ENCODE measurements at places on chromosomes 4 and X.

DNA sequence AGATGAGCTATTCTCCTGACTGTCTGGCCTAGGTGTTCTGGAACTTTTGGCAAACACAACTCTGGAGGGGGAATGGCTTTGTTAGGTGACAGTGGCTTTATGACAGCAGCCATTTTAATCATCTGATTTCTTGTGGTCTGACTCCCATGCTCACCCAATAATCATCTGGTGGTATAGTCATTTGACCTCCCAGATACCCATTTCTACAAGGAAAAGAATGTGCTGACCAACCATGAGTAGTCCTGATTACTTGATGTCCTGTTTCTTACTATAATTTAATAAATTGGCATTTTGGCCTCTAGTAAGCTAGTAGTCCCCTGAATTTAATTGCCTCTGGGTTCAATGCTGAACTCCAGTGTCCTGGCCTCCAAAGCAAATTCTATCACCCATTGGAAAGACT lies 109.9 kb upstream of the DUSP21 start:
- DNase-seq, result no peak

DNA sequence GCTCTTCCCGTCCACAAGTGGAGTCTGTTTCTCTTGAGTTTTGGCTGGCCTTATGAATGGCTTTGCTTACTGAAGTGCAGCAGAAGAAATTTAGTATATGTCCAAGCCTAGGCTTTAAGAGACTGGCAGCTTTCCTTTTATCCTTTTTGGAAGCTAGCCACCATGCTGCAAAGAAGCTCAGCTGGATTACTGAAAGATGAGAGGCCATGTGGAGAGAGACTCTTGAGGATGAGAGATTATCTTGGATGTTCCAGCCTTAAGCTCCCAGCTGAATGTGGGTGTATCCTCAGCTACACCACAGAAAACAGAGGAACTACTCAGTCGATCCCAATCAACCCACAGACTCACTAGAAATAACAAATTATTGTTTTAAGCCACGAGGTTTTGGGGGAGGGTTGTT lies 12.5 kb downstream of the CCNG2 start:
- DNase-seq, result no peak

DNA sequence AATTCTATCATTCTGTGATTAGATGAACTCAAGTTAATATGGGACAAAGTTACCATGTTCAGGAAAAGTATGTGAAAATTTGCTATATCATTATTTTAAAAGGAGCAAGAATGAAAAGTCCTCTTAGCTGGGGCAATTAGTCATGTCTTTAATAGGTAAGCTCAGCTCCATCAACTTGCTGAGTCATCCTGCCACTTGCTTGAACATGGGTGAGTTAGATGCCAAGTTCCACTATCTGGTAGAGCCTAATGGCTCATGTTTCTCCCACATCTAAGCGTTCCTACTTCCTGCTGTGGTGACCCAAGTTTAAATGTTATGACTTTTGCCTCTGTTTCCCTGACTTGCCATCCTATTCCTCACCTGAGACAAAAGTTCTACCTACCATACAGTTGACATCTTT lies 276.8 kb downstream of the ZNF674 start:
- DNase-seq, result no peak

- no peak for DNase-seq
These were observed 118.3 kb downstream of the SORBS2 start for GRCh38 chr4:185693548-185694215.

- no peak for DNase-seq
These were observed 128.2 kb downstream of the ASMT start for GRCh38 chrX:1743105-1743504.

- DNase-seq, result no peak
These were observed 87.0 kb downstream of the NKX6-1 start for GRCh38 chr4:84412062-84412461.

- DNase-seq, result no peak
These were observed 76.5 kb downstream of the PSAPL1 start for GRCh38 chr4:7358100-7358735.

- DNase-seq, result no peak
These were observed 432.5 kb upstream of the FGF16 start for GRCh38 chrX:77014377-77015372.

DNA sequence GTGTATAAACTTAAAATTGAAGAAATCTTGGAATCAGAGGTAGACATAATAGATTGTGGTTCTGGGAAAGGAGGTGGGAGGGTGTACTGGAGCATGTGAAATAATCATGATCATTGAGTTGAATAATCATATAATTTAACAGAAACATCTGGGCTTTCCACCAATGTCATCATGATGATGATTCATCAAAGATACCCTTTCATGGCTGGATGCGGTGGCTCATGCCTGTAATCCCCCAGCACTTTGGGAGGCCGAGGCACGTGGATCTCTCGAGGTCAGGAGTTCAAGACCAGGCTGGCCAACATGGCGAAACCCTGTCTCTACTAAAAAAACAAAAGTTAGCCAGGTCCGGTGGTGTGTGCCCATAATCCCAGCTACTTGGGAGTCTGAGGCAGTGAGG lies 6.7 kb upstream of the RUFY3 start:
- DNase-seq, result no peak

DNA sequence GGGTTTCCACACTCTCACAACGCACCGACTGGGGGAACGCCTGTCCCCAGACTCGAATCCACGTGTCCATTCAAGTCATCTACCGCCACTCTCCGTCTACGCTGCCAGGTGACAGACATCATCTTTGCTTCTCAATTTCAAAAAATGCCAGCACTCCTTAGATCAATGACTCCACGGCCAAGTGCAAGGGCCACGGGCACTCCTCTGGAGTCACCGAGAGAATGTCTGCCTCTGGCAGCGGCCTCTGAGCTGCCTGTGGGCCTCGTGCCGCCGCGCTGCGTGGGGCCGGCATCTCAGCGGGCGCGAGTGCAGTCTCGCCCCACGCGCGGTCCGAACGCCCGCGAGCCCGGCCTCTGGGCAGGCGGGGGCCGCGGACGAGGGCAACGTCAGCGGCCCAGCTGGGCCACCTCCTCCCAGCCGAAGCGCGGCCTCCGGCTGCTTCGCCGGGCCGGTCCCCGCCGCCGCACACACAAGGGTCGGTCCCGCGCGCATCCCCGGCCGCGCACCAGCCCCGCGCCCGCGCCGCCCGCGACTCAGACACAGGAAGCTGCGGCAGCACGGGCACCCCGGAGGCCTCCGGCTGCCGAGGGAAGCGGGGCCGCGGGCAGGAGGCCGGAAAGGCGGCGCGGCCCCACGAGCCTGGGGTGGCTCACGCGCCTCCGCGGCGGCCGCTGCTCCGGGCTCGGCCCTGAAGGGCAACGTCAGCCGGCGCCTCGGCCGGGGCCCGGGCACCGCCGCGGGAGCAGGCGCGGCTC lies 450 bp downstream of the ACSL1 start:
- no peak for DNase-seq

GRCh38 chrX:133297284-133297683 lies 79.1 kb upstream of the TFDP3 start:
- no peak for DNase-seq

DNA sequence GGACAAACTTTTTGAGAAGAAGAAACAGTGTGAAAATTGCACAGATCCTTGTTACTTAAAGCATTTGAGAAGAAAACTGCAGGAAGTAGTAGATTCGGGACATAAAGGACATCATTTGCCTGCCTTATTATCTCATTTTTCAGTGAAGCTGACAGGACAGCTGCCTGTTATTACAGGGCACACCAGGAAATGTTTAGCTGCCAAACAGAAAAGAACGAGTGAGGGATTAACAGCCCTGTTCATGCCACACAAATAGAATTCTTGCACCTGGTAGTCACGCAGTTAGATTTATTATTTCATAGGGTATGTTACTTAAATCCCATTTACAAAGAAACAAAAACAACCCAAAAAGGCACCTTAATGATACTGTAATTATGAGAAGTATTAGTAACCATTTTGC lies 100.6 kb downstream of the CHIC2 start:
- no peak for DNase-seq

- DNase-seq, result no peak
These were observed at the start of gene C1QTNF7 for GRCh38 chr4:15427701-15428100. TSS of gene C1QTNF7 (plus strand) at chr4:15428033. CDS start at chr4:15435744, 7,711 bp downstream.

DNA sequence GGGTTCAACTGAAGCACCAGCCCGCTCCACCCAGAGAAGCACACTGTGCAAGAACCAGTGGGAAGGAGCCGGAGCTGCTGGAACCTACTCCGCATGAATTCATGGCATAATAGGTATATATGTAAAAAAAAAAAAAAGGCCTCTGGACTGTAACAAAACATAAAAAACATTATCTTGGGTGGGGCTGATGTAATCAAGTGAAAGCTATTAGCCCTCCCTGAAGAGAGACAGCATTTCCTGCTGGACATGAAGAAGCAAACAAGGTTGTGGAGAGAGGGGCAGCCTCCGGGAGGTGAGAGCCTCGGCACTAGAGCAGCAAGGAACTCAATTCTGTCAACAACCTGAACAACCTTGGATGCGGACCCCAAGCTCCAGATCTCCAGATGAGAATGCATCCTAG lies 50.7 kb downstream of the PLAC1 start:
- no peak for DNase-seq

- no peak for DNase-seq
These were observed 62.5 kb downstream of the KIAA0232 start for GRCh38 chr4:6845027-6845426.

- DNase-seq, result no peak
These were observed 547.0 kb downstream of the ARAP2 start for GRCh38 chr4:35697210-35697736.

- DNase-seq, result no peak
These were observed 1226.2 kb upstream of the TENM3 start for GRCh38 chr4:181017038-181017437.

DNA sequence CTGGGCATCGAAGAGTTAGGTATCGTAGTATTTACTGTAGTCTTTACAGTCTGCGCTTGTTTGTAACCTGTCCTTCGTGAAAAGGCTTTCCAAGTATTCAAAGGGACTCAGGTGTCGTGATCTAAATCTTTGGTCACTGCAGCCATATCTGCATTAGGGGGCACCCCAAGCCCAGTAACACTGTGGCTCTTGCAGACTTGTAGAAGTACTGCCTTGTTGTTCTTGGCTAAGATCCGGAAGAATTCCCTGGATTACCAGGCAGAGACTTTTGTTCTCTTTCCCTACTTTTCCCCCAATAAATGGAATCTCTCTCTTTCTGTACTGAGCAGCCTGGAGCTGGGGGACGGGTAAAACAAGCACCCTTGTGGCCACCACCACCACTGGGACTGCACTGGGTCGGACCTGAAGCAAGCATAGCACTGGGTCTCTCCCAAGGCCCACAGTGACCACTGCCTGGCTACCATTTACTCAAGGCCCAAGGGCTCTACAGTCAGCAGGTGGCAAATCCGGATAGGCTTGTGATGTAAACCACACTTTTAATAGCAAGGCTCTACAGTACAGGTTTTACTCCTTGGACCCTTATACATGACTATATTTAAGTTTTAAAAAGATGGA lies 12.0 kb downstream of the CXorf58 start:
- no peak for DNase-seq

- DNase-seq, result no peak
These were observed 233.8 kb upstream of the CPEB2 start for GRCh38 chr4:14768449-14768848.

GRCh38 chr4:99404595-99405287 lies 30.4 kb downstream of the ADH7 start:
- DNase-seq, result no peak

DNA sequence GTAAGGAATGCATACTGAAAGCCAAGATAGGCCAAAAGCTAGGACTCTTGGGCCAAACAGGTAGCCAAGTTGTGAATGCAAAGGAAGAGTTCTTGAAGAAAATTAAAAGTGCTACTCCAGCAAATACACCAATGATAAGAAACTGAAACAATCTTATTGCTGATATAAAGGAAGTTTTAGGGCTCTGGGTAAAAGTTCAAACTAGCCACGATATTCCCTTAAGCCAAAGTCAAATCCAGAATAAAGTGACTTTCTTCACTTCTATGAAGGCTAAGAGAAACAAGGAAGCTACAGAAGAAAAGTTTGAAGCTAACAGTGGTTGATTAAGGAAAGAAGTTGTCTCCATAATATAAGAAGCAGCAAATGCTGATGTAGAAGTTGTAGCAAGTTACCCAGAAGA lies 397.6 kb downstream of the PACRGL start:
- DNase-seq, result no peak

- DNase-seq, result no peak
These were observed 80.7 kb upstream of the IGFBP7 start for GRCh38 chr4:57190601-57191481.

- no peak for DNase-seq
These were observed 333.0 kb downstream of the ADGRL3 start for GRCh38 chr4:61533140-61533539.

- DNase-seq, result no peak
These were observed 1567.9 kb downstream of the ARAP2 start for GRCh38 chr4:34676400-34676799.

DNA sequence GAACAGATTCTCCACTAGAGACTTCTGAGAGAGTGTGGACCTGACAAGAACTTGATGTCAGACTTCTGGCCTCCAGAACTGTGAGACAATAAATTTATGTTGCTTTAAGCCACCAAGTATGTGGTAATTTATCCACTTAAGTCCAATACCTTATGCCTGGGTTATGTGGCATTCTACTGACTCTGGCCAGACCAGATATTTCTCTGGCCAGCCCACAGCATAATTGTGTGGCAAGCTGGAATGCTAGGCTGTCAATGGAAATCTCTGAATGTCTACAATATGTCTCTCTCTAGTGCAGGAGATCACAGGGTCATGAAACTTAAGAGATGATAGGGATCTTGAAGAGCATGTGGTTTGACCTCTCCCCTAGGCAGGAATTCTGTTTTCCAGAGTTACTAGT lies 251.0 kb downstream of the ZNF674 start:
- no peak for DNase-seq

DNA sequence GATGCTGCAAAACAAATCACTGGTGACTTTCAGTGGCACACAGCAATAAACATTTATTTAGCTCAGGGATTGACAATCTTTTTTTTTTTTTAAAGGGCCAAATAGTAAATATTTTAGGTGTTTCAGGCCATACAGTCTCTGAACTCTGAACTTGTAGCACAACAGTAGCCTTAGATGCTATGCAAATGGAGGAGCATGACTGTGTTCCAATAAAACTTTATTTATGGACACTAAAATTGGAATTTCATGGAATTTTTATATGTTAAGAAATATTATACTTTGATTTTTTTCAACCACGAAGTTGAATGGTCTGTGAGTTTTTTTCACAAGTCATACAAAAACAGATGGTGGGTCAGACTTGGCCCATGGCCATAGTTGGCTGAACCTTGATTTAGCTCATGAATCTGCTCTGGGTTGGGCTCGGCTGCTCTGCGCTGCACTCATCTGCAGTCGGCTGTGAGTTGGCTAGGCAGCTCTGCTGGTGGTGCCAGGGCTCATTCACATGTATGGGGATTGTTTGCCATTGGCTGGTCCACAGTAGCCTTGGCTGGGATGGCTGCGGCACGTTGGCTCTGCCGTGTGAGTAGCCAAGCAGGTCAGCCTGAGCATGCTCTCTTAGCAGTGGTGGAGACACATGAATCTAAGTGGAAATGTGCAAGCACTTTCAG lies 231.7 kb upstream of the PGRMC2 start:
- DNase-seq, result no peak

- no peak for DNase-seq
These were observed 70.9 kb downstream of the HTT start for GRCh38 chr4:3145234-3145924.

DNA sequence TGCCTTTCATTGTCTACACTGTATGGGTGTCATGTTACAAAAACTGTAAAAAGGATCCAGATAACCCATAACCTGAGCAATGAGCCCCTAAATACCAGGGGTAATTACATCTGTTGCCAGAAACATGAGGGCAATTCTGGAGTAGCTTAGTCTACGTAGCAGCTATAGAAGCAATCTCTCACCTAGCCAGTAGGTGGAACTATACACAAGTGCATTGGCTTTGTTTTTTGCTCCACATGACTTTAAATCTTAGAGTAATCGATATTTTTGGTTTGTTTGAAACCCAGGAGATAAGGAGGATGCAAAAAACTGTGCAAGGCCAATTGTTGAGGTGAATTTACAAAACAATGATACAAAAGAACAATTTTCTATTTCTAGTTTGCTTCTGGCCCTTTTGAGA lies 57.5 kb downstream of the GPR82 start:
- no peak for DNase-seq
